ENCODE measurements at places on chromosomes 6 and 20.

- DNase-seq: no peak
Observed at GRCh38 chr20:34715384-34715783, 11.2 kb downstream of the TP53INP2 start.

- DNase-seq: no peak
Observed at GRCh38 chr20:53237461-53237860, 265.3 kb downstream of the TSHZ2 start.

- DNase-seq: no peak
Observed at GRCh38 chr20:5372371-5372770, 55.6 kb upstream of the PROKR2 start.

DNA sequence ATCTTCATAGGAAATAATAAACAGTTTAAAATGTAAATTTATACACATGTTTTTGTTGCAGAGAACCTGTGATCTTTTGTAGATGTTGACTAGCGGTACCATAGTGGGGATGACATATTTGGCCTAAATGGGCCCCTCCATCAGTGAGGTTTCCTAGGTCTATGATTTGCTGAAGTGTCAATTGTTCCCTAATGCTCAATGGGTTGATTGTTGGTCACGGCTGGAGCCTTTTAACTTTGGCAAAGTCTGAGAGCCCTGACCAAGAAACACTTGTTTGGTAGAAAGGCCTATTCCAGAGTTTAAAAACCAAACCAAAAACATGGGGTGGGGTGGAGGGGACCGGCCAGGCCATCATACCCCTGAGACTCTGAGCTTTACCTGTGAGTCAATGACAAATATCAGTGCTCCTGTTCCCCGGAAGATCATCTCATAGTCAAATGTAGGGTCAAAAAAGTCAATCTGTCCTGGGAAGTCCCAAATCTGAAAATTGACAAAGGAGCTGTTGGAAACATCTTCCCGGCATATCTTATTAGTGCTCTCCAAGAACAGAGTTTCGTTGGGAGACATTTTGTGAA, 25.1 kb downstream of the RRAGD start:
- peak; percentile 38 for DNase-seq

DNA sequence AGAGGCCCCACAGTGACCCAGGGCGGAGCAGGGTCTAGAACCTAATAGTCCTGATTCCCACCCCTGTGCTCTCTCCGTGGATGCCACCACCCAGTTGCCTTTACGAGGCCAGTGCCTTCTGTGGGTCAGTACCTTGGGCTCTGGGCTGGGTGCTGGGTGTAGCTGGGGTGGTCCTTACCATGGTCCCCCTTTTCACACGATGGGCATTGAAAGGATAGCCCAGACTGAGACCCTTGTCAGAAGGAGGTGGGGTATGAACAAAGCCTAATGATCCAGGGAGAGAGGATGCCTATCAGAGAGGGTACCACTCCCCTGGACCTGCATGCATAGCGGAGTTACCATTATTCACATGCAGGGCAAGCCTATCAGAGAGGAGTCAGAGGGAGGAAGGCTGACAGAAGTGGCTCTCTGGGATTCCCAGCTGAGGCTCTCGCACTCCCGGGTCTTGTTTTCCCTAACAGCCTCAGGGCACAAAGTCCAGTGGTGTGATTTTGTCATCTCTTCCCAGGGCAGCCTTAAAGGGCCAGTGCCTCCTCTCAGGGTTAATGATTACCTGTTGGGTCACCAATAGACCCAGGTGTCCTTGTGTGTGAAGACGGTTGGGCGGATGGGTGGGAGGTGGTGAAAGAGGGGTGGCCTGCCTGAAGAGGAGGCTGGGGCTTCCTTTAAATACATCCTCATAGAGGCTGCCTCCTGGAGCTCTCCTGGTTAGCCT, 36.2 kb downstream of the VEGFA start:
- no peak for DNase-seq

- DNase-seq: no peak
Observed at GRCh38 chr6:14616656-14617055, 499.1 kb downstream of the CD83 start.

DNA sequence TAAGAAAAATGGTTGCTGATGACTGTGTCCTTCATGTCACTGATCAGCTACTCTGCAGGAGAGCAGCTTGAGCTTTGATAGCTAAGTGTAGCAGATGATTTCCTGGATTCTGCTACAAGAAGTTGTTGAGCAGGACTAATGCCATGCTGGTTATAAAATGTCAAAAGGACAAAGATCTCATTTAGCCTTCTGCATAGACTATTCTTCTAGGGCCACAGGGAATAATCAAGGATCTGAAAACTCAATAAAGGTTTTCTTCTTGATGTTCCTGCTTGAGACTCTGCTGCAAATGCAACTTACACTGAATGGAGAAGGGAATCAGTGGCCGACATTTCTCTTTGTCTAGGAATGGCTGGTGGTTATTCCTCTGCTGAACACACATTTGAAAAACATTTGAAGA, 360.3 kb upstream of the PTCHD4 start:
- peak; percentile 24 for DNase-seq

DNA sequence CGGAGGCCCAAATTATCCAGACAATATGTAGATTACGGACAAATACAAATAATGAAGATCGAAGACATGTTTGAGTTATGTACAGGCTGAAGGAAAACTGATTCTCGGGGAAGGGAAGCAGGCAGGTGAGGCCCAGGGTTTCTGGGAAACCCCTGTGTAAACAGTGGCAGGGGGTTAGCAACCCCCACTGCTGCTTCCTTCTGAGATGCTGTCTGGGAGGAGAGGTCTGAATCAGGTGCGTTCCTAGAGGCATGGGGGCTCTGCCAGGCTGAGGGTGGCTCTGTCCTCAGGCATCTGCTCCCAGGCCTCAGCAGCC, 7.2 kb upstream of the MDGA1 start:
- DNase-seq: no peak

- DNase-seq: no peak
Observed at GRCh38 chr6:30823534-30823865, 60.8 kb upstream of the DDR1 start.

- DNase-seq: no peak
Observed at GRCh38 chr20:37349517-37350491, 3.9 kb downstream of the SRC start.

DNA sequence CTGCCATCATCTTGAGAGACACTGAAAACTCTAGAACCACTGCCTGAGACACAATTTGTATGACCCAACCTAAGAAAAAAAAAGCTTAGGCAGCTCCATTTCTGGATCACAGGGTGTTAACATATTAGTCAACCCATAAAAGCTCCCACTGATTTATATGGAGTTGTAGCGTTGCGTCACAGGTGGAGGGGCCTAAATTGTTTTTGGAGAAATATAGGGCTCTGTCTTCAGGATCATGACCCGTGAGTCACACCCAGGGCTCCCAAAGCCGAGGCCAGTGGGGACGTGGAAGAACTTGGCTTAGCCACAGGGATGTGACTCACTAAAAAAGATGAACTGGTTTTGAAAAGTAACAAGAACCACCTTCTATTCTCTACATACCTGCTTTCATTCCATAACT, 116.5 kb upstream of the BMP2 start:
- no peak for DNase-seq

GRCh38 chr6:2643935-2644539, 106.7 kb downstream of the MYLK4 start:
- DNase-seq: no peak

GRCh38 chr20:8315639-8316573, 183.8 kb downstream of the PLCB1 start:
- DNase-seq: no peak

- no peak for DNase-seq
Observed at GRCh38 chr6:150153905-150154492, 11.2 kb downstream of the PPP1R14C start.

DNA sequence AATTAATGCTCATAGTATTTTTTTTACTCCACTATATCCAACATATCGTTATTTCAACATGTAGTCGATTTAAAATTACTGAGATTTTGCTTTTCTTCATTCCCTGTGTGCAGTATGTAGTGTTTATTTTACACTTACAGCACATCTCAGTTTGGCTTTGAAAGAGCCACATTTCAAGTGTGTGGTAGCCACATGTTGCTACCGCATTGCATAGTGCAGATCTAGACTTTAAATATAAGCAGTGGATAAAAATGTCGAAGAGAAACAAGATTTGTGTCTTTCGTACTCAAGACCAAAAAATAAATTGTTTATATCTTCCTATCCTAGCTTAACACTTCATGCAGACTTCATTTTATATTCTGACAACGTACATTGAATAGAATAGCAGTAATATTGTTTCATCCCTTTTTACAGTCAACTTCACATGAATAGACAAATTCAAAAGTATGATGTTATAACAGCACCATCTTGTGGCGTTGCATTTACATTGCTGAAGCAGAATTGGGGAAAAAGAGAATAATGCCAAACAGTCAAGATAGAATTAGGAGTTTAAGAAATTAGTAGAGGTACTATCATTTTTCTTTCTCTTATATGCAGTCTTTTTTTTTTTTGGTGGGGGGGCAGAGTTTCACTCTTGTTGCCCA, 29.9 kb downstream of the FBXO5 start:
- peak; percentile 76 for DNase-seq

DNA sequence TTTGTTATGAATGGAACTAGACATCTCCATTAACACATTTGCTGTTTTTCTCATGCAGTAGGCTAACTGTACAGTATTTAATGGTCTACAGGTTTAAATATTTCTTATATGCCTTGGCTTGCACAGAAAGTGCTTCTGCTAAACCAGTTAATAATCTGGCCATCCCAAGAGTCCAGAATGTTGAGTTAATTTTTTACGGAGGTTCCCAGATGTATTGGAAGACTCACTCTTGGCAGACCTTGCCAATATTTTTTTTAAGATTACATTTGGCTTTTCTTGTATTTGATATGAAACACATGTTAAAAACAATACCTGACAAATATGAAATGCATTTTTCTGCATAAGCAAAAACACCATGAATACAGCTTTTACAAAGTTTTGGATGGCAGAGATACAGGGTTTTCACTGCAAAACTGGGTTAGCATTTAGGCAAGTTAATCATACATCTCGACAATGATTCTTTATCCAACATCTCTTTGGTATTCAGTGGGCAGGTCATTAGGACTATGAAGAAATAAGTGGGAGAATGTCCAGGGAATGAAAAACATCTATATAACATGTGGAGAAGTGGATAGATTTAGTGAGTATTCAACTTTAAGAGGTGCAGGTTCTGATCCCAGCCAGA, 94.0 kb downstream of the SGK1 start:
- no peak for DNase-seq
